Colonic mucosa (tissue), 4 donors: ENCODE measurements at places on chromosomes 2 and 18.

DNA sequence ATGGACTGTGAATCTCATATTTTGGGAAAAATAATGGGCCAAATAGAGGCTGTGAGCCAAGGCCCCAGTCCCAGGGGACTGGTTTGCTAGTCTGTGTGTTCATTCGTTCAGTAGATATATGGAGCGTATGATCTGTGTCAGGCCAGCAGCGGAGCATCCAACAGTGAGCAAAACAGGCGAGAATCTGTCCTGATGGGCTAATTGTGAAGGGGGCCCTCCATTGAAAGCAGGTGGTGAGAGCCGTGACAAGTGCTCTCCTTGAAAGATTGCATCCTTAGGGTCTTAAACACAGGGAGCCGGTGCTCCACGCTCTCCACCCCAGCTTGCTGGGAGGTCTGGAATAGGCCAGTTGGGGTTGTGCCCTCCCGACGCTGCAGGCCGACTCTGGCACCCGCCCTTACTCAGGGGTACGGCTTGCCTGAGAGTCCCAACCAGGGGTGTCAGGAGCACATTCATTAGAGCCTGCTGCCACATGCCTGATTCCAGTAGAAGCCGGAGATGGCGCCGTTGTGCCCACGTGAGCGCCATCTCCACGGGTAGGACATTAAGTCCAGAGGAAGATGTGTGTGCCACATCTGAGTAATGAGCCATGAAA is 213.3 kb downstream of the SH3RF3 start:
- DNase-seq: no peak

DNA sequence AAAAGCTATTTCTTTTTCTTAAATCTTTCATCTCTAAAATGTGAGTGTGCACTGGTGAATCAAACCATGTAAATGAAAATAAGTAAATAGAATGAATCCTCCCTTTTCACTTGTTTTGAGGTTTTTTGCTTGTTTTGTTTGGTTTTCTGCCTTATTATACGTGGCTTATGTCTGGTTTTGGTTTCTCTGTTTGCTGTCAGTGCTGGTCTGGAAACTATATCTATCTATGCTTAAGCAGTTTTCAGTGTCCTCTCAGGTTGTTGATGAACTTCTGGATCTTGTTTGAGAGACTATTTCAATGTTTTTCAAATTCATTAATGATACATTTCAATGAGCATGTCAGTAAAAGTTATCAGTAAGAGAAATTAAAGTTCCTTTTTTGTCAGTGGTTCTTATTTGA is 48.1 kb upstream of the TNFRSF11A start:
- DNase-seq: no peak

DNA sequence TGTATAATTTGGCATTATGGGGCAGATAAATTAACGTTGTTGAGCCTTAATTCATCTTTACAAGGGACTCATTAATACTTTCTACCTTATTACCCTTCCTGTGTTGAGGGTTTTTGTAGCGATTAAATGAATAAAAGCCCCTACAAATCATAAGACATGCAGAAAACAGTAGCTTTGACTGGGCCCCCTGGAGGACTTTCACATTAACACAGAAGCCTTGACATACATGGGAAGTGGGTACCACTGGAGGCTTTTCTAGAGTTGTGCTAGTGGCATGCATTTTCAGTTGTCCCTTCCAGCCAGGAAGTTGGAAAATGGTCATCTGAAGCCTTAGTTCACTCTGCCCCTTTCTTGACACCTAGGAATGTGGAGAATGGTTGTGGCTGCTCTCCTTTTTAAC is 30.2 kb downstream of the MTA3 start:
- DNase-seq: no peak

DNA sequence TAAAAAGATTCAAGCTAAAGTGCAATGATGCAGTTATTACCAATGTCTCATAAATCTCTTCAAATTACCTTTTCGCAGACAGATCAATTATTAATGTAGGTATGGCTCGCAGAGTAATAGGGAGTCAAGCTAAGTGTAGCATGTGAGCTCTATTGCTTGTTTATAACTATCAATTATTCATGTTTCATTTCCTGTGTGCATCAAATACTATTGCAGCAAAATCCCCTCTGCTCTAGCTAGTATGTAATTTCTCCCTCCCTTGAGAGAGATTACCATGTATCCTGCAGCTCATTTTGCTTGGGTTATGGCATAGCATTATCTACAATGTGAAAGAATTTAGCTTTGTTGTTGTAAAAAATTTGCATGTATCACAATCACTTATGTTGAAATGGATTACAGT is 65.6 kb upstream of the SCN1A start:
- DNase-seq: no peak

DNA sequence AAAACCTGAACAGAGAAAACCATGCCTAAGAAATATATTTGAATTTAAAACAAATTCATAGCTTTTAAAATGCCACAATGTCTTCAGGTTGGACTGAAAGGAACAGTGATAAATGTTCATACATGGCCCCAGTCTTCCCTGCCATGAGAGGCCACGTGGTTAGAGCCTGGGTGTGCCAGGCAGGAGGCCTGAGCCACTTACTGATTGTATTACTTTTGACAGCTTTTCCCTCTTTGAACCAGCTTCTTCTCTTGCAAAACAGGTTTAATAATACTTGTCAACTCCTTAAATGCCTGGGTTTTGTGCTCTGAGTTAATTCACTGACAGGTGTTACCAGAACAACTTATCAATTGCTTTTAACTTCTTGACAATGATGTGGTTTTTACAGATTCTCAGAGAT is 27.0 kb downstream of the RBKS start:
- no peak for DNase-seq

GRCh38 chr18:24055878-24056277 is 41.3 kb downstream of the TTC39C start:
- DNase-seq: no peak

GRCh38 chr2:207692206-207693065 is 19.0 kb upstream of the CCNYL1 start:
- DNase-seq: peak; percentile 57

DNA sequence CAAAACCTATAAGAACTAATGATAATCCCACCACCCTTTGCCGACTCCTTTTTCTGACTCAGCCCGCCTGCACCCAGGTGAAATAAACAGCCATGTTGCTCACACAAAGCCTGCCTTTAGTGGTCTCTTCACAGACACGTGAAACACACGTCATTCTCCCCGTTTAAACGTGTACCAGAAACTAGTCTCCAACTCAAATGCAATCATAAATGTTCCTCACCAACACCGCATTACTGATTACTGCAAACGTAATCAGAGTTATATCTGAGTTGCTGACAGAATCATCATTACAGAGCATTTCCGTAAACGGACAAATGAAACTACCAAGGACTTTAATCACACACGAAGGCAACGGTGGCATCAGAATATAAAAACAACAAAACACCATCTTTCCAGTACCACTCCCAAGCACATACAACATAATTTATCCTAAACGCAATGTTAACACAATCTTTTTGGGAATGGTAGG is 1.9 kb downstream of the CLK1 start:
- peak; percentile 54 for DNase-seq
